CD4-positive, alpha-beta T cell treated with Interleukin-4 for 1 hour (primary cell): ENCODE measurements at places on chromosomes 2 and 18.

- no peak for DNase-seq
These were observed 44.6 kb downstream of the TOGARAM2 start for GRCh38 chr2:29025711-29026110.

GRCh38 chr18:13809043-13809430 lies 14.9 kb upstream of the MC5R start:
- no peak for DNase-seq

- DNase-seq, result no peak
These were observed 195.8 kb downstream of the CYP26B1 start for GRCh38 chr2:71951718-71952404.

- no peak for DNase-seq
These were observed 58.0 kb upstream of the CABYR start for GRCh38 chr18:24080861-24081260.

DNA sequence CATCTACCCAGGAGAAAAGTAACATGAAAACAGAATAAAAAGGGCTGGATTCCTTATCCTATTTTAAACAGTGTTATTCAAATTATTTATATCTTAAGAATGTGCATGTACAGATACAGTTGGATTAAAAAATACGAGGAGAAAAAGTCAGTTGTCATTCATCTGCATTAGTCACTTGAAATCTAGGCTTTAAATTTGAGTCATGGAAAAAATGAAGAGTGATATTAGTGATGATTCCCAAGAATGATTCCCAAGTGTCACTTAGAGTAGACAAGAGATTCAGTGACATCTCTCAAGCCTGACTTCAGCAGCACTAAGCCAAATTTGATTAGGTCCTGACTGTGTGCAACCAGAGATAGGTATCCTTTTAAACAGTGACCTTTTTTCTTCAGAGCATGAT lies 394.2 kb downstream of the IRS1 start:
- no peak for DNase-seq

DNA sequence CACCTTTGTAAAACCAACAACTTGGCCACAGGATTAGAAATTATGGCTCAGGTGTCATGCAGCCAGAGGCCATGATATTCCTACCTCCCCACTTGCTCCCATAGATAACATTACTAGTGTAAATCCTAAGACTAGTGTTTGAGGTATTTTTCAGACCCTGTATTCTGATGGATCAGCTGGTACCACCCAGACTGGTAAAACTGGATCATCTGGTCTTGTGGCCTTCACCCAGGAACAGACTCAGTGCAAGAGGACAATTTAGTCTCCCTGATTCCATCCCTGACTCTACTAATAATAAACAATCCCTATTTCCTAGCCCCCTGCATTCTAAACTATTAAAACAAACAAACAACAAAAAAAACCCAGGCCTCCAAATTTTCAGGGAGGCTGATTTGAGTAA lies 121.0 kb downstream of the ALPK2 start:
- DNase-seq, result no peak

- DNase-seq, result no peak
These were observed 27.4 kb downstream of the HS6ST1 start for GRCh38 chr2:128291161-128291843.

GRCh38 chr2:103008586-103008985 lies 246.8 kb downstream of the TMEM182 start:
- DNase-seq, result no peak

DNA sequence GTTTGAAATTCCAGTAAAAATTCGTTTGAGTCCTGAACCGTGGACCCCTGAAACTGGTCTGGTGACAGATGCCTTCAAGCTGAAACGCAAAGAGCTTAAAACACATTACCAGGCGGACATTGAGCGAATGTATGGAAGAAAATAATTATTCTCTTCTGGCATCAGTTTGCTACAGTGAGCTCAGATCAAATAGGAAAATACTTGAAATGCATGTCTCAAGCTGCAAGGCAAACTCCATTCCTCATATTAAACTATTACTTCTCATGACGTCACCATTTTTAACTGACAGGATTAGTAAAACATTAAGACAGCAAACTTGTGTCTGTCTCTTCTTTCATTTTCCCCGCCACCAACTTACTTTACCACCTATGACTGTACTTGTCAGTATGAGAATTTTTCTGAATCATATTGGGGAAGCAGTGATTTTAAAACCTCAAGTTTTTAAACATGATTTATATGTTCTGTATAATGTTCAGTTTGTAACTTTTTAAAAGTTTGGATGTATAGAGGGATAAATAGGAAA lies 80.7 kb downstream of the ACSL3 start:
- no peak for DNase-seq

GRCh38 chr2:216348756-216349308 lies 23.5 kb downstream of the MARCHF4 start:
- no peak for DNase-seq

DNA sequence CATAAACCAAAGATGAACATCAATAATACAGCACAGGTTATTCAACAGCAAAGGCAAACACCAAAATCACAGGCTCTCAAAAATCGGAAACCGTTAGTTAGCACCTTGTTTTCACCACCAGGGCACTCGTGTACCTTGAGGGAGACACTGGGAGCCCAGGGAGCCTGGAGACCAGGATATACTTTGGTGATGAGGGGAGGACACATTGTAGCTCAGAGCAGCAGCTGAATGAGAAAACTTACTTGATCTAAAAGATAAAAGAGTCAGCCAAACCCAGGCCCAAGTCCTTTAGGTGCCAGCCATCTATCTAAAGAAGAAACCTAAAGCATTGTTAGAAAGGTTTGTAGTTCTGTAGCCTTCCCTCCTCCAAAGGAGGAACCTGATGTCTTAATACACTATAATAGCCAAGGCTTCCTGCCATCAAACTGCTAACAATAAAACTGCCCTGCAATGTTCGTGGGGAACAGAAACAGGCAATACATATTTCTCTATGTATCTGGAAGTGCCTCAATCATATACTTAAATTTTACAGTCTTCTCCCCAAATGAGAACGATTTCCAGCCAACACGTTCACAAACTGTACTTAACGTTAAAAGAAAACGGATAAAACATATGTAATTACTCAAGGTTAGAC lies 19.3 kb downstream of the BCL11A start:
- DNase-seq, result no peak

DNA sequence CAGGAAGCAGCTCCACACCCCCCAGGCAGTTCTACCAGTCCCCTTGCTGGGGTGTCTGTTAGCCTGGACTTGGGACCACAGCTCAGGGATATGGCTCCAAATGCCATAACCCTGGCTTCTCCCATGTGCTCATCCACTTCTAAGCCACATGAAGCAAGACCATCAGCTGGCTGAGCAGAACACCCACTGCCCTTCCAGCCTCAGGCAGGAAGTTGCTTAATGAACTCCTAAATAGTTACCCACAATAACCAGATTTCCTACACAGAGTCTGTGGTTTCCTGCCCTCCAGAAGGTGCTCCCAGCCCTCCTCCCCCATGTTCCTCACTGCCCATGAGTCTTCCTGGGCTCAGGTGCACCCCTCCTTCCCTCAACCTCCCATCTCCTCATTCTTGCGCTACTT lies 98.3 kb upstream of the EPC2 start:
- no peak for DNase-seq

DNA sequence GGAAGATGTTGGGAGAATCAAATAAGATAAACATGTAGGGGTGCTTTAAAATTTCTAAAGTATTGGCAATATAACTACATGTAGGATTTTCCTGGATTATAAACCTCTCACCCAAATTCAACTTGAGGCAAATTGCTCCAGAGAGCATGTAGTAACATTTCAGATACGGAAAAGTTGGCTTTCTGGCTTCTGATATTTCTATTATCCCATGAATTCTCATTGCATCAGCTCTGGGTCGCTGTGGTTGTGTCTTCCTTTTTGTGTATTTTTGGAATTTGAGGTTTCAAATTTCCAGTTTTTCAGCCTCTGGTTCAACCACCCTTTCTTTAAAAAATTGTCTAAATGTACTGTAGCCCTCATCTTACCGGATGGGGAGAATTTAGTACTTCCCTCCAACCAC lies 32.3 kb downstream of the TGIF1 start:
- no peak for DNase-seq

DNA sequence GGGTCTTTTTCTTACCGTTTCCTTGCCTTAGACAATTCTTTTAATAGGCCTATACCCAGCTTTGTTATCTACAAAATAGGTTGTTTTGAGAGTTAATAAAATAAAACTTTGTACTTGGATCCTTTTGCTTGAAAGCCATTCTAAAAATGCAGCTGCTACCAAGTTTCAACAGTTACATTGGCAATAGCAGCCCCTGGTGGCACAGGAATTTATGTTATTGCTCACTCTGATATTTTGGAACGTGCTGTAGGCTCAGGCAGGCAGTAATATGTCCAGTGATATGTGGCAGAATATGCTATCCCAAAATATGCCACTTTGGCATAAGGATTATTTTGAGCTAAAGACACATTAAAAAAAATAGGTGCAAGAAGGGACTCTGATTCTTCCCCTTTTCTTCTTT lies 6.7 kb upstream of the COMMD1 start:
- no peak for DNase-seq

DNA sequence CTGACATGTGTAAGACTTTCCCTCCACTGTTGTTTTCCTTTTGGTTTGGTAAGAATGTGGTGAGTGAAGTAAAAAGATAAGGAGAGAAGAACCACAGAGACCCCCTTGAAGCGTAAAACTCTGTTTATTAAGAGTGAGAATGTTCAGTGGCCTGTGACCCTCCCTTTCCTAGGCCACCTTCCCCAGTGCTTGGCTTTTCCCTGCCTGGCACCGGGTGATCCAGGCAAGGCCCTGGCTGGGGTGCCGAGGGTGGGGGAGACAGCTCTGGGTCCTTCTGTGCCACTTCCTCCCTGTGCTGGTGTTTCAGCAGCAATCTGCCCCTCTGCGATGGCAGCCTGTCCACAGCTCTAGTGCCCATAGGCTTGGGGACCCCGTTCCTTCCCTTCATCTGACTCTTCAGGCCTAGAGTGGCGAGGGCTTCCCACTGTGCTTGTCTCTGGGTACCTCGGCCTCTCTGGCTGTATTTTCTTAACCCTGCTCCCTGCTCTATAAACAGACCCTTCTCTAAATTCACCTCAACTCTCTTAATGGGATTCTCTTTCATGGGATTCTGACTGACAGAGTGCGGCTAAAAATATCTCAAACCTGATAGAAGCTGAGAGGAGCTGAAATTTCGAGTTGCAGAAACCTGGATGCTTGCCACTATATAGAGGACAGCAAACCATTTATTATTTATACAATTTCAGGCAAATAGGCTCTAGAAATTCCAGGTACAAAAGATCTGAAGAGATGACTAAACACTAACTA lies 461.0 kb downstream of the DLGAP1 start:
- DNase-seq, result no peak

- no peak for DNase-seq
These were observed 134.8 kb downstream of the SLC8A1 start for GRCh38 chr2:40317046-40317445.

DNA sequence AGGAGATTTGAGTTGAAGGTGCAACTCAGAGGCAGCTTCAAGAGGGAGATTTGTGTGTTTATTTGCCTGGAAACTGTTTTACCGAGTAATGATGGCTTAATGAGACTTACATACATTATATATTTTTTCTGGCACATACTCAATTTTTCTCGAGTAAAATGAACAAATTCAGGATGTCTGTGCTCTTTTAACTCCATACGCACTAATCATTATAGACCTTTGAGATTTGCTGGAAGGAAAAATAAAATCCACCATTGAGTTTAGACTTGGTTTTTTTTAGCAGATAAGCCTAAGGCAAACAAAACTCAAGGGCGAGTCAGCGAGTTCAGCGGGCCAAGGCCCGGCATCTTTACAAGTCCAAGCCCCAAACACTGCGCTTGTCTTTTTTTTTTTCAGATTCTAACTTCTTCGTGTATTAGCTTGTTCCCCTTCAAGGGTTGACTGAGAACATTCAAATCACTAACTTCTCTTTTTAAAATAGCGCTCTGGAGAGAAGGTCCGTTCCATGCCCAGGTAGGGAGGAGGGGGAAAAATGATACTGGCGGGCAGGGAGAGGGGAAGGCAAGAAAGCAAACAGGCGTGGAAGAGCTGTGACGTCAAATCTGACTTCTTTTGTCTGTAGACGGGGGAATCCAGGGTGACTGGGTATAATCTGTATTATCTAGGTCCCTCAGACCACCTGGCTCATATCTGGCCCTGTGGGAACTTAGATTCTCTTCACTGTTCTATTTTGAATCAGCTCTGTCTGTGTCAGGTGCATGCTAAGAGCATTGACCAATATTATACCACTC lies 72.7 kb upstream of the MAP3K20 start:
- no peak for DNase-seq

- no peak for DNase-seq
These were observed 137.3 kb downstream of the DTNA start for GRCh38 chr18:34847408-34847807.

DNA sequence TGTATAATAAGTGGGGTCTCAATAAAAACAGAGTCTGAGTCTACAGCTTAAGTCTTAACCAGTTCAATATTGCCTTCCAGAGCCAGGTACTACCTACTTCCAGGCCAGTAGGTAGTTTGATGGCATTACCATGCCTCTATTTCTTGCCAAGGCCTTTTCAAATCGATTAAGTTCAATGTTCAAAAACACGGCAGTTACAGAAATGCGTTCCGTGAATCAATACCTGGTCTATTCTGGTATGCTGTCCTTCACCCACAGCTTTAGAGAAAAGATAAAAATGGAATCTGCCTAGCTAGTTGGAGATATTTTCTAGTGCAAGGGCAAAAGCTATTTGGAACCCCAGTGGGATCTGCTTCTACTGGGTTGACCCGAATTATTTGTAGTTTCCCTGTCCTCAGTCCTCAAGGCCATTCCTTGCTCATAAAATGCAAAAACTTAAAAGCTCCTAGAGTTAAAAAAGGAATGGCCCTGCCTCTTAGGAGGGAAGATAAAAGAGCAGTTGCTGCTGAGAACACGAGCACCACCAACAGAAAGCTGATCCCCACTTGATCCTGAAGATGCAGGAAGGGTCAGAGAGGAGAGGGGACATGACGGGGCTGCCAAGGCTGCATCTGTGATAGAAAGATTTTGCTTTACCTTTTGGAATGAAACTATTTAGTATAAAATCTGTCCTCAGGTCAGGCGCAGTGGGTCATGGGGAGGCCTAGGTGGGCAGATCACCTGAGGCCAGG lies 109.6 kb upstream of the SCG2 start:
- no peak for DNase-seq

DNA sequence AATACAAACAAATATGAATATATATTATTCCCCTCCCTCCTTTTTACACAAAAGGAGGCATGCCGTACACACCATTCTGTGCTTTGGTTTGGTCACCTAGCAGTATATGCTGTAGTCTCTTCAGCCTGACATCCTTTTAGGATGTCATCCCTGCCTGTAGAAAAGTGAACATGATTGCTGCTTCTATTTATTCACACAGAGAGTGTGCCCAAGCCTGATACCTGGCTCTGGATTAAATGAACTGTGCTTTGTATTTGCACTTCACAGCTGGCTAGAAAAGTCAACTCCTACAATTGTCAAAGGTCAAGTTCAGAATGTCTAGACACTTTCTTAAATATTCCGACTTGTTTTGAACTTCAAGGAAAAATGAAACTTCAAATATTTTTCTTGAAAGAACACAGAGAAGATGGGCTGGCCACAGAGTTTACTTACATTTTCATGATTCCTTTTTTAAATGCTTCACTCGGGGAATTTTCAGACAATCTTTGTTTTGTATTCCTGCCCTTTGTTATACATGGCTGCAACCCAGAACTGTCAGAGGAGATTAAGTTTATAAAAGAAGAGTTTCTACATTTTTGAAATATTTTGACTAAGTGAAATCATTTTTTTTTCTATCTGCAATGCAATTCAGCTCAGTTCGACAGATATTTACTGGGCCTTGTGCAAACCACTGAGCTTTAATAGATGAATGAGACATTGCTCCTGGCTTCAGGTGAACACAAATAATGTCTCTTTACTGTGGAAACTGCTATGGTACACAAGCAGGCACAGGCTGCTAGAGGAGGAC lies 33.5 kb downstream of the DAPL1 start:
- DNase-seq, result no peak

- DNase-seq, result no peak
These were observed 66.7 kb downstream of the AAK1 start for GRCh38 chr2:69576880-69577279.
